ENCODE measurements at places on chromosomes 4 and X.

- no peak for DNase-seq
These were observed 3.1 kb downstream of the MID1IP1 start for GRCh38 chrX:38804432-38804681.

DNA sequence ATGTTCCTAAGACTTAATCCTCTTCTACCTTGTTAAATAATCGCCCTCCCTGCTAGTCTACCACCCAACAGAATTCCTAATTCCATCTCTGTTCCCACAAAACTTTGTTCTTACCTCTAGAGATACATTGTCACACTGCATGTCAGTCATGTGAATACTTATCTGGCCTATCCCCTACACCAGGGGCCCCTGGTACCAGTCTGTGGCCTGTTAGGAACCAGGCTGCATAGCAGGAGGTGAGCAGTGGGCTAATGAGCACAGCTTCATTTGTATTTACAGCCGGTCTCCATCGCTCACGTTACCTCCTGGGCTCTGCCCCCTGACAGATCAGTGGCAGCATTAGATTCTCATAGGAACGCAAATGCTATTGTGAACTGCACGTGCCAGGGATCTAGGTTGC lies 73.9 kb downstream of the APBB2 start:
- DNase-seq, result peak; percentile 13

- no peak for DNase-seq
These were observed 11.0 kb downstream of the INTU start for GRCh38 chr4:127643791-127644190.

DNA sequence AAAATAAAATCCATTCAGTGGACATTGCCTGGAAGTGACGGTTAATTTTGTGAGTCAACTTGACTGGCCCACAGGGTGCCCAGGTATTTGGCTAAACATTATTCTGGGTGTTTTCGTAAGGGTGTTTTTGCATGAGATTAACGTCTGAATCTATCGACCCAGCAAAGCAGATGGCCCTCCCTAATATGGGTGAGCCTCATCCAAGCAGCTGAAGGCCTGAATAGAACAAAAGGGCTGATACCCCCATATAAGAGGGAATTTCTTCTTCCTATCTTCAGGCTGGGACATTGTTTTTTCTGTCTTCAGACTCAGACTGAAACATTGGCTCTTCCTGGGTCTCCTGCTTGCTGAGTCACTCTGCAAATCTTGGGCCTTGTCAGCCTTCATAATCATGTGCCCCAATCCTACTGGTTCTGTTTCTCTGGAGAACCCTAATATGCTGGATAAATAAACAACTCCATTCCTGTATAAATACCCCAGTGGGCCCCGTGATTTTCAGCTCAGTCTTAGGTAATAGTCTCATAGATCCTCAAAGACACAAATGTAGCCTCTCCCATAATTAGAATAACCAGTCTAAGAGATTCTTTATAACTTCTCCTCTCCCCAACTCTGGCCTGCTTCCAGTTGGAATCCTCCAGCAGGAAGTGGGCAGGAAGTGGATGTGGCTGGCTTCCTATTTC lies 33.1 kb upstream of the DDX3X start:
- no peak for DNase-seq

- no peak for DNase-seq
These were observed 15.9 kb upstream of the TMEM185A start for GRCh38 chrX:149647505-149647904.

DNA sequence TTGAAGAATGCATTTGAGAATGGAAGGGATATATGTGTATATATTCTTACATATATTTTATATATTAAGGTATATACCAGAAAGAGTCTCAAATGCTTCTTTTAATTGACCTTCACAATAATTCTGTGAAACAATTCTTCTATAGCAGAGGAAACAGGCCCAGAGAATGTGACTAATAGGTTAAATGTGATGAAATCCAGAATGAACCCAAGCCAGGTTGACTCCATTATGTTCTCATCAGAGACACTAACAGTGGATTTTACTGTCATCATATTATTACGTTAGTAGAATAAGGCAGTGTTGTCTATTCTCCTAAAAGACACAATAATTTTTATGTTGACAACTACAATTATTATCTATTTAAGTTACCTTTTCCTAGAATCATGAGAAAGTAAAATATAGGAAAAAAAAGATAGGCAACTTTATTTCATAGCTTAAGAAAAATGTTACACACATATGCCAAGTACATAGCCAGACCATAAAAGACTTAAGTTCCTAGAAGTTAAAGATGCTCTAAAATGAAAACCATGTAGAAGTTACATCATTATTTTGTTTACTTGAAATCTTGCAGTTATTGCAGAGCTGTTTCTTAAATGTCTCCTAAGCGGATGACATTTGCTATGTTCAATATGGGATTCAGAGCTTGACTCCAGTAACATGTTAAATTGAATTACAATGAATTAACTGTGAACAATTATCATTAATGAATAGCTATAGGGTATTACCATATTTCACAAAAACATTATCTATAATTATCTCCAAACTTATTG lies 56.2 kb upstream of the ANKRD50 start:
- no peak for DNase-seq

- DNase-seq, result no peak
These were observed 131.5 kb downstream of the AASDH start for GRCh38 chr4:56255820-56256219.

DNA sequence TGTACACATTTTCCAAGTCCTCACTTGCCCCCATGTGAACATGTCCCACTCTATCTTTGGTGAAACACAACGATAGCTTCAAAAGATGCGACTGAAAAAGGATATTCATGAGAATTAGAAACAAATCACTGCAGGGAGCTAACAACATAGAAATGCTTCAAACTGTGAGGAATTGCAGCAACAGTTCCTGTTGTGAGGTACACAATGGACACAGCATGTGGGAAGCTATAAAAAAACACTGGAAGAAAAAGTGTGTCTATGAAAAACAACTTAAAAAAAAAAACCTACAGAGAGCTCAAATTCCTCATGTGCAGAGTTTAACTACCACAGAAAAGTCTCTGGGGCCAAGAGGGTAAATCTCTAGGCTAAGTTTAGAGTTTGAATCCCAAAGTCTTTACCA lies 51.6 kb upstream of the BLTP1 start:
- no peak for DNase-seq

GRCh38 chrX:108412783-108413182 lies 25.4 kb downstream of the COL4A6 start:
- DNase-seq, result no peak

DNA sequence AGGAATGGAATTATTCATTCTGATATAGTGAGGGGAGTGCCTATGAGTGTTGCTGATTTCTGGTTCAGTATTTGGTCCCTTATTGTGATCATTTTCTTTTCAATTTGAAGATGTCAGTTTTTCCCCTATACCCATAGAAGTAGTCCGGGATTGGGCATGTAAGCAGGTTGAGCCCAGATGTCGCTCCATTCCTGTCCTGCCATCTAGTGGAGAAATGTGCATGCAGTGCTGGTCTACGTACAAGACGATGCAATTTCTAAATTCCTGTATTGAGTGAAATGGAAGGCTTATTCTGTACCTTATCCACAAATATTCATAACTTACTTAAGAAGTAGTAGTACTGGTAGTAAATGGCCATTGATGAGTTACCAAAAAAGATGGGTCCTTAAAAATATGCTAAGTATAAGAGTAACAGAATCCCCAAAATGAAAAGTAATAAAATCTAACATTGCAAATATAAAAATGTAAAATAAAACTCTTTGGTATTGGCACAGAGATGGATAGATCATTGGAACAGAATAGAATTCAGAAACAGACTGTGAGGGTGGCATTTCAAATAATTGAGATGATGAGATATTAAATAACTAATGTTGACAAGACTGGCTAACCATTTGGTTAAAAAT lies 60.9 kb downstream of the UGT8 start:
- DNase-seq, result peak; percentile 38

GRCh38 chr4:114036426-114036825 lies 57.0 kb upstream of the ARSJ start:
- no peak for DNase-seq

DNA sequence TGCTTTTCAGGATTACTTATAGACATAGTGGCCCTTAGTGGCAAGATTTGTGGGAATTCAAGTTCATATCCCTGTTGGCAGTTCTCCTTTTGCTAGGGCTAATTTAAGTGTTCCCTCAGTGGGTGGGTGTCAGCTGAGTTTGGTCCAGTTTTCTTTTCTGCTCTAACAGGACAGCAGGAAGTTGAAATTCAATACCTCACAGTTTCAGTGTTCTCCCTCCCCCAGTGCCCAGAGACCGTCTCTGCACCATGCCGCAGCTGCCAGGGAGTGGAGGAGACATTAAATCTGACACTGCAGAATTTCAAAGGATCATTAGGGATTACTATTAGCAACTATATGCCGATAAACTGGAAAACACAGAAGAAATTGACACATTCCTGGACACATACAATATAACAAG lies 50.7 kb downstream of the UBE2NL start:
- DNase-seq, result no peak

DNA sequence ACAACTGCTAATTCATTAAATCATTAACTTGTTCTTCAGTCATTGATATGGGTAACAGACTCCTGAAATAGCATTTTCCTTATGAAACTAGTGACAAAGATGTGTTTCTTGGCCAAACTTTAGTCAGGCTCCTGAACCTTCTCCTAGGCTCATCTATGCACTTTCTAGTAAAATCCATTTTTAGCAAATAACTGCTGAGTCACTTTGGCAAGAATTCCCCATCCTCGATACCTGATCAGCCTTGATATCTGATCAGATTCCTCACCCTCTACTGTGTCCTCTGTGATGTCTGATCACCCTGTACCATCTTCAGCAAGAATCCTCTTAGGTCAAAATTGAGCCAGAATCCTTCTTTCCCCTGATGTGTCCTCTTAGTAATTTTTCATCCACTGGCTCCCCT lies 161.2 kb upstream of the TAPT1 start:
- DNase-seq, result no peak

- no peak for DNase-seq
These were observed 13.8 kb downstream of the L1CAM start for GRCh38 chrX:153871946-153872878.

GRCh38 chrX:20019672-20020365 lies 29.0 kb upstream of the BCLAF3 start:
- no peak for DNase-seq

DNA sequence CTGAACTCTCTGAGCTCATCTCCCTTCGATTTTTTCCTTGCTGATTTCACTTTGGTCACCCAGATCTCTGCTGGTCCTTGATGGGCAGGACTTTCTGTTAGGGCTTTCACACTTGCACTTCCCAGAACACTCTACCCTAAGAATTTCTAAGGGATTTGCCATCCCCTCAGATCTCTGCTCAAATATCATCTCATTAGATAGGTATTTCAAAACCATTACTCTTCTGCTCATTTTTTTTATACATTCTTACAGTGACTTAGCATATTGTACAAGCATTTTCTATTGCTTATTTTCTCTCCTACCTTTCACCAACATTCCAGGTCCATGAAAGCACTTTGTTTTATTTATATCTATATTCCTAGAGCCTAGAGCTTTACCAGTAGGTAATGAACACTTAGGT lies 913.3 kb downstream of the PDHA2 start:
- no peak for DNase-seq

DNA sequence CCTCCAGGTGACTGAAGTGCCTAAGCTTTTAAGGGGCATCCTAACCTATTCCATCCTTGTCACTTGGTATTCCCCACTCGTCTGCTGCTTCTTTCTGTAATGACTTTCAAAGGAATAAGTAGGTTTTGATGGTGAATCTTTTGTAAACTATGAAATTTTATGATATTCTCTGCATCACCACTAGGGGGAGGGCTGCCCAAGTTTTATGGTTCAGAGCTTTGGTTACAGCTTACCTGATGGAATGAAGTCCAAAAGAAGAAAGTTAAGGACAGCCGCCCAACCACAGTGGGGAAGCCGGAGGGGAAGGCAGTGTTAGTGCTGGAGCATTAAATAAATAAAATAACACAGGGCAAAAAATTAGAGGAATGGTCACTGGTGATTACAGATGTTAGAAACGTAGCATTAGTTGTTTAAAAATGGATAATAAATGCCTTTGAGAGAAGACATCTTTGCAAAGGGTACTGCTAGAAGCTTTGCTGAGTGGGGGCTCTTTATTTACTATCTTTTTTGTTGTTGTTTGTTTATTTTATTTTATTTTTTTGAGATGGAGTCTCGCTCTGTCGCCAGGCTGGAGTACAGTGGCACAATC lies 204.9 kb downstream of the GBA3 start:
- peak; percentile 34 for DNase-seq

DNA sequence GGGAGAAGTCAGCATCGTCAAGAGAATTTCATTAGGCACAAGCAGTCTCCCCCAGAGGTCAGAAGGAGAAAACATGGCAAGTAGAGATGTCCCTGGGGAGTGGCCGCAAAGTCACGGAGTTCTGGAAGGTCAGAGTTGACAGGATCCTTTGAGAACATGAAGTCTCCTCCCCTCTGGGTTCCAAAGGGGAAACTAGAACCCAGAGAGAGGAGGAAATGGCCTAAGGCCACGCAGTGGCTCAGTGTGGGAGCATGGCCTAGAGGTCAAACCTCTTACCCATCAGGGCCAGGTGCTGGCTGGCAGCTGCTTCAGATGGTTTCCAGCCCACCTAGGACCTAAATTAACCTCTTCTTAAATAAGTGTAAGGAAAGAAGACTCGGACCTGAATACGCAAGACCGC lies 884 bp downstream of the IDH3G start:
- no peak for DNase-seq

- no peak for DNase-seq
These were observed 21.3 kb upstream of the SULT1E1 start for GRCh38 chr4:69881173-69881773.

GRCh38 chr4:54660591-54660990 lies 2.8 kb downstream of the KIT start:
- no peak for DNase-seq

DNA sequence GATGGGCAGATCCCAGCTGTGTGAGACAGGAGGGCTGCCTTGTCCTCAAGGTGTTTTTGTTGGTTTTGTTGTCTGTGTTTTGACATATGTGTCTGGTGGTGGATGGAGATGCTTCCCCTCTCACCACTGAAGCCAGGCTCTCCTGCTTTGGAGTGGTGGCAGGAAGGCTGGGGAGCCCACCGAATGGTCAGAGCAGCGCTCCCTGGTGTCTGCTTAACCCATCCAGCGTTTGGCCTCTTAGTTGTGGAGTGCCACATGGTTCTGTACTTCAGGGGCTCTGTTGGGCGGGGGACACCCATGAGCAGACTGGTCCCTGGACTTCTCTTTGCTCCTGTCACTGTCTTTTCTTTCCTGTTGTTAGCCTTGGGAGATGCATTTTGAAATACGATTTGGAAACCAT lies 51.9 kb downstream of the DLG3 start:
- no peak for DNase-seq

- no peak for DNase-seq
These were observed 56.3 kb upstream of the DCTD start for GRCh38 chr4:182973511-182973911.

- DNase-seq, result no peak
These were observed 121.7 kb upstream of the DIPK2B start for GRCh38 chrX:45322382-45322781.
